ENCODE measurements at places on chromosomes 12 and 14. TPM values are rescaled to one million over a fixed set of nuclear protein-coding genes. Genes with fewer than 3 reads are reported as not detected.
A peak's percentile ranks its signal among the peaks of the same experiment; 100 is the strongest.

DNA sequence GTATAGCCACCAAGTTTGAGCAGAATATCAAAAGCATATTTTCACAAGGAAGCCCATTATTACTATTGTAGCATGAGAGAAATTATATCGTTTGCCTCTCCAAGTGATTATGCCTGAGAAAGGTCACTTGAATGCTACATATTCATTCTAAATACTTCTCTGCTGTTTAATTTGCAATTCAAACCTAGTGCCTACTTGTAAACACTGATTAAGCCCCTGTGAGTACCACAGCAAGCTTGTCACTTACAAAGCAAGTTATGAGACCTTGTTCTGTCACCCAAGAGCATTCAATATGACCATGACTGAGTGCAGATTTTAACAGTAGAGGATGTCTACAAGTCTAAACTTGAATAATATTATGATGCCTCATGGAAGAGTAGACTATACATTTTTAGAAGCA lies 124.7 kb upstream of the SSTR1 start:
- H3K27me3 ChIP-seq, result no peaks in the 10 kb centered on the region
- H3K36me3 ChIP-seq, result no peaks in the 10 kb centered on the region
- H3K27ac ChIP-seq, result no peak overlapping the region
- no peak overlapping the region for H3K4me3 ChIP-seq
- no peaks in the 10 kb centered on the region for H3K4me1 ChIP-seq

GRCh38 chr14:61803755-61804154 lies 41.5 kb downstream of the SNAPC1 start:
- H3K36me3 ChIP-seq, result no peaks in the 10 kb centered on the region
- H3K4me3 ChIP-seq, result no peak overlapping the region
- DNase-seq, result no peak
- no peak overlapping the region for H3K27ac ChIP-seq
- H3K4me1 ChIP-seq, result no peaks in the 10 kb centered on the region

- H3K36me3 ChIP-seq, result no peaks in the 10 kb centered on the region
- no peaks in the 10 kb centered on the region for H3K27me3 ChIP-seq
- H3K27ac ChIP-seq, result no peak overlapping the region
Observed at GRCh38 chr12:120677765-120678473, 9.0 kb upstream of the MLEC start.

- H3K36me3 ChIP-seq, result no peaks in the 10 kb centered on the region
- peak overlapping the region; percentile 76 for H3K4me3 ChIP-seq
- peak; percentile 79 for DNase-seq
- peaks cover 27% of the 10 kb centered on the region for H3K4me1 ChIP-seq
Observed at GRCh38 chr12:67068761-67069450, 200.3 kb upstream of the CAND1 start.

- no peaks in the 10 kb centered on the region for H3K36me3 ChIP-seq
- H3K4me3 ChIP-seq, result no peak overlapping the region
- H3K27me3 ChIP-seq, result no peaks in the 10 kb centered on the region
- H3K4me1 ChIP-seq, result peaks cover 20% of the 10 kb centered on the region
Observed at GRCh38 chr14:96077983-96078624, 38.9 kb downstream of the C14orf132 start.

GRCh38 chr14:22549981-22550673 lies 38.9 kb downstream of the DAD1 start:
- peaks cover 1% of the 10 kb centered on the region for H3K4me1 ChIP-seq
- H3K27ac ChIP-seq, result no peak overlapping the region
- no peak for DNase-seq
- H3K36me3 ChIP-seq, result no peaks in the 10 kb centered on the region
- no peaks in the 10 kb centered on the region for H3K27me3 ChIP-seq

- H3K27ac ChIP-seq, result no peak overlapping the region
- peaks cover 44% of the 10 kb centered on the region for H3K4me1 ChIP-seq
- no peaks in the 10 kb centered on the region for H3K27me3 ChIP-seq
Observed at GRCh38 chr12:118315821-118316220, 56.9 kb downstream of the TAOK3 start.

- peak overlapping the region; percentile 95 for H3K27ac ChIP-seq
- peaks cover 3% of the 10 kb centered on the region for H3K36me3 ChIP-seq
- H3K4me1 ChIP-seq, result peaks cover 69% of the 10 kb centered on the region
- H3K4me3 ChIP-seq, result 0 out of 2 replicates have a peak overlapping the region, but pooled peaks have one; percentile 2
Observed at GRCh38 chr14:65359503-65359902, 53.0 kb upstream of the FUT8 start.

DNA sequence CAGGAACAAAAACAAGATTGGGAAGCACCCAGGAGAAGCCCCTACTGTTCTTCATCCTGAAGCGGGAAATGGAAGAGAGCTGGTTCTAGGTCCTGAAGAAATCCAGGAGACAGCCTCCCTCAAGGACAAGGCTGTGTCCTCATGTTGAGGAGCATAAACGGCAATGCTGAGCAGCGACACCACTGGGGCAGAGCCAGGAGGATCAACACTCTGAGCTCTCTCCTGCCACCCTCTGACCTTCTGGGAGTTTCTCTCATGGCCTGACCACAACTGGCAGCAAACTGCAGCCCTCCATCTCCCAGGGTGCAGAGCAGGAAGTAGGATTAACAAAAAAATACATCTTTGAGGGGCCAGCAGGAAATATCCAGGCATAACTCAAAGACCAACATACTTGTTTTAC lies 1292.2 kb upstream of the TMEM132C start:
- H3K27ac ChIP-seq, result no peak overlapping the region
- H3K36me3 ChIP-seq, result no peaks in the 10 kb centered on the region
- DNase-seq, result no peak

- H3K4me3 ChIP-seq, result no peak overlapping the region
- H3K4me1 ChIP-seq, result no peaks in the 10 kb centered on the region
- DNase-seq, result no peak
Observed at GRCh38 chr14:76136476-76137110, 15.1 kb upstream of the GPATCH2L start.

The SOAT2 gene
- 0.79 TPM for total RNA-seq

The FOXG1 gene
- not detected for total RNA-seq

The TSPAN11 gene
- not detected for total RNA-seq

The ANO4 gene
- not detected for total RNA-seq

The UBE3B gene
- total RNA-seq, result 45.4 TPM

The KRT73 gene
- not detected for total RNA-seq

The CATSPERB gene
- total RNA-seq, result not detected

The ZFC3H1 gene
- total RNA-seq, result 53.4 TPM
